T-helper 2 cell treated with Interferon-gamma antibody and Interleukin-4, amounts not matched to agents 5 μg/mL and 100 μg/mL, for 36 hours (primary cell): ENCODE measurements at places on chromosomes 4 and X.

- H3K27ac ChIP-seq: no peak overlapping the region
- H3K4me3 ChIP-seq: no peak overlapping the region
- DNase-seq: no peak
- peaks cover 12% of the 10 kb centered on the region for H3K4me1 ChIP-seq
- H3K36me3 ChIP-seq: peaks cover 19% of the 10 kb centered on the region
Observed at GRCh38 chrX:46645614-46646013, 72.0 kb downstream of the CHST7 start.

DNA sequence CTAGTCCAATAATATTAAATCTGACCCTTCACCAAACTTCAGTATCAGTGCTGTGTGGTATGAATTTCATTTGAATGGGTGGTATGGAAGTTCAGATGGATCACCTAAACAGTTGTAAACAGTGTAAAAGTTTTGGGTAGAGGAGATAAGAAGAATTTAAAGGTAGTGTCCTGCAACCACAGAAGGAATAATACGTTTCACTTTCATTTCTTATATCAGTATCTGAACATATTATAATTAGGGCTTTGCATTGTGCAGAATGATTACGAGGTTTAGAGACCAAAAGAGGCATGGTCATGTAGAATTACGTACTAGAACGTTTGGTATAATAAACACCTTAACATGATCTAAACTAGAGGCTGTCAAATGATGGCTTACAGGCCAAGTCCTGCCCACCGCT lies 116.1 kb downstream of the PDLIM5 start:
- no peak overlapping the region for H3K27ac ChIP-seq
- no peak for DNase-seq
- no peaks in the 10 kb centered on the region for H3K36me3 ChIP-seq
- H3K27me3 ChIP-seq: no peaks in the 10 kb centered on the region
- H3K4me1 ChIP-seq: peaks cover 7% of the 10 kb centered on the region

GRCh38 chr4:4521731-4522130 lies 20.1 kb downstream of the STX18 start:
- DNase-seq: no peak
- no peak overlapping the region for H3K27ac ChIP-seq
- peaks cover 3% of the 10 kb centered on the region for H3K36me3 ChIP-seq
- no peaks in the 10 kb centered on the region for H3K27me3 ChIP-seq
- H3K4me3 ChIP-seq: no peak overlapping the region
- H3K4me1 ChIP-seq: peaks cover 18% of the 10 kb centered on the region

- no peak for DNase-seq
- no peak overlapping the region for H3K4me3 ChIP-seq
- H3K27me3 ChIP-seq: no peaks in the 10 kb centered on the region
- H3K27ac ChIP-seq: no peak overlapping the region
- peaks cover 7% of the 10 kb centered on the region for H3K36me3 ChIP-seq
- H3K4me1 ChIP-seq: no peaks in the 10 kb centered on the region
Observed at GRCh38 chr4:128153800-128154199, 92.7 kb downstream of the LARP1B start.

DNA sequence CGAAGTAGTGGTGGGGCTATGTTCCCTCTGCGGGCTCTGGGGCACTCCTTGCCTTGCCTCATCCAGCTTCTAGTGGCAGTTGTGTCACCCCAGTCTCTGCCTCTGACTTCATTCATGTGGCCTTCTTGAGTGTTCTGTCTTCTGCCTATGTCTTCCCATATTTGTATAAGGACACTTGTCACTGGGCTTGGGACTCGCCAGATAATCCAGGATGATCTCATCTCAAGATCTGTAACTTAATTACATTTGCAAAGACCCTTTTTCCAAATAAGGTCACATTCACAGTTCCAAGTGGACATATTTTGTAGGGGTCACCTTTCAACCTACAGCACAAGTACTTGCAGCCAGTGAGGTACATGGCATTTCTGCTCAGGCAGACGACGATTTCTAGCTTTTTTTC lies 30.3 kb upstream of the CLDN24 start:
- H3K4me3 ChIP-seq: no peak overlapping the region
- no peaks in the 10 kb centered on the region for H3K4me1 ChIP-seq
- H3K27me3 ChIP-seq: peaks cover 2% of the 10 kb centered on the region

DNA sequence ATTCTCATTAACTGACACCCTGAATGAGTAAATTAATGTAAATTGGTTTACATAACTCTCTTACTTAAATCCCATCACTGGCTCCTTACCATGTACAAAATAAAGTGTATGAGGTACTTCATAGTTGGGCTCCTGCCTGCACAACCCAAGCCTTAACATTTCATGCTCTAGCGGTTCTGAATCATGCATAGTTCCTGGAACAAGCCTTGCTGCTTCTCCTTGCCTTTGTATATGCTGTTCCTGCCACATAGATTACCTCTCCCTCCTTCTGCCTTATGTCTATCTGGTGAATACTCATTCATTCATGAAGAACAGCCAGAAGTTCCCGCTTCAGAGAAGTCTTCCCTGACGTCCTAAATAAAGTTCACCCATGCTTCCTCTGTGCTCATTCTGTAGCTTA lies 594.7 kb downstream of the SMARCA1 start:
- H3K4me1 ChIP-seq: no peaks in the 10 kb centered on the region
- no peak overlapping the region for H3K4me3 ChIP-seq
- no peak overlapping the region for H3K27ac ChIP-seq
- no peaks in the 10 kb centered on the region for H3K27me3 ChIP-seq
- H3K36me3 ChIP-seq: no peaks in the 10 kb centered on the region
- DNase-seq: no peak

DNA sequence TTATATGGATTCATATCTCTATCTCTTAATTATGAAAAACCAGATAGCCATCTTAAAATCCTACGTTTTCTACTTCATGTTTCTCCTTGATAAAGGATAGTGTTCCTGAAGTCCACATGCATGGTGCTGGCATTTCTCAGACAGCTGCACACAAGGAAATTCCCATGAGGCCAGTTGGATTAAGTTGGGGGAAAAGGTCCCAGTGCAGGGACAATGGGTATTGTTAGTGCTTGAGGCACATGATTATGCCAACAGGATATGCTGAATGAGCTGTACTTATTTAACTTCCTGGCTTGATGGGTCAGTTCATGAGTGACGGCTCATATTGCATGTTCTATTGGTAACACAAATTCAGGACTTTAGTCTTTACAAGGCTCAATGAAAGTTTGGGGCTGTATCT lies 913.9 kb upstream of the NDST4 start:
- H3K27me3 ChIP-seq: no peaks in the 10 kb centered on the region
- no peaks in the 10 kb centered on the region for H3K4me1 ChIP-seq
- no peak overlapping the region for H3K4me3 ChIP-seq
- no peak overlapping the region for H3K27ac ChIP-seq
- no peaks in the 10 kb centered on the region for H3K36me3 ChIP-seq

DNA sequence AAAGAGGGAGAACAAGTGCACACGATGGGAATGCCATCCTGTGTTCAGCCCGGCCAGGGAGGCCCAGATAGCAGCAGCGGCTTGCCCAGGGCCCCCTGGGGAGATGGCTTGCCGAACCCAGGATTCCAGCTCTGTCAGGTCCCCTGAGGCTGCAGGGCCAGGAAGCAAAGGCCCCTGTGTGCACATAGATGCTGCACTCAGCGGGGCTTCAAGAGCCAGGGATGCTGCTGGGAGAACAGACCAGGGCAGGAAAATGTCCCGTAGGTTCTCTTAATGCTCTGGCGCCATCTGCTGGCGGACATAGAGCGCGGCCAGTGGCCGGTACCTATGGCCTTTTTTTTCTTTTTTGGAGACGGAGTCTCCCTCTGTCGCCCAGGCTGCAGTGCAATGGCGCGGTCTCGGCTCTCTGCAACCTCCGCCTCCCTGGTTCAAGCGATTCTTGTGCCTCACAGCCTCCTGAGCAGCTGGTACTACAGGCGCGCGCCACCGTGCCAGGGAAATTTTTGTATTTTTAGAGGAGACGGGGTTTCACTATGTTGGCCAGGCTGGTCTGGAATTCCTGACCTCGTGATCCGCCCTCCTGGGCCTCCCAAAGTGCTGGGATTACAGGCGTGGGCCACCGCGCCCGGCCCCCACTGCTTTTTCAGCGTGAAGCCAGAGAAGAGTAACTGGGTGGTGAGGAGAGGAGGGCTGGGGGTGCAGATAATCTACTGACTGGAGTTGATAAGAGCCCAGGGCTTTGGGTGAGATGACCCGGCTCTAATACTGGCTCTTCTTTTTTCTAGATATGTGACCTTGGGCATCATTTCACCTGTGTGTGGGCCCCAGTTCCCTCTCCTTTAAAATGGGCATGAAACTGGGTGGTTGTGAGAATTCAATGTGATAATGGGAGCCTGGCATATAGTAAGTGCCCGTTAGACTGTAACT lies 22.5 kb downstream of the MED28 start:
- peak; percentile 54 for DNase-seq
- no peak overlapping the region for H3K4me3 ChIP-seq
- H3K27me3 ChIP-seq: no peaks in the 10 kb centered on the region
- H3K4me1 ChIP-seq: no peaks in the 10 kb centered on the region
- peaks cover 19% of the 10 kb centered on the region for H3K36me3 ChIP-seq
- no peak overlapping the region for H3K27ac ChIP-seq

DNA sequence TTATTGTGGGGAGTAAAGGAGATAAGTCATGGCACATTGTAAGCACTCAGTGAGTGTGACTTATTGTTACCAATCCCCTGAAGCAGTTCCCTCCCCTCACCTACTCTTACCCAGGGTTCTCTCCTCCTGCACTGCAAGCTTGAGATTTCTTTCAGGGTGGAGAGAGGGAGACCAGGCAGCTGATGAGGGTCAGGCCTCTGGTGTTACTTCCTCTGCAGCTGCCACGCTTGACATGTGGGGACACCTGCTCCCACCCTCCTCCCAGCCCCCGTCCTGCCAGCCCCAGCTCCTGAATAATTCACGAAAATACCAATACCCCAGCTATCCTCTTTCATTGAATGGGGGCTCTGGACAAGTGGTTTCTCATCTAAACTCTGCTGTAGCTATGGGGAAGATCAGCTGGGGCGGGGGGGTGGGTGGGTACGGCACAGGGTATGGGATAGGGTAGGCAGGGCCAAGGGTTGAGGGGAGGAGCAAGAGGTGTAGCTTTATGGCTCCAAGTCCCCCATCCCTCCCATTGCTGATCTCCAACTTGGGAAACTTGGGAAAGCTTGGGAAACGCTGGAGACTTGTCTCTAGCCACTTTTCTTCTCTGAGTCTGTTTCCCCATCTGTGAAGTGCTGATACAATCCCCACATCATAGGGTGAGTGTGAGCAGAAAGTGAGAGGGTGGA lies 148.5 kb upstream of the PJA1 start:
- no peak overlapping the region for H3K4me3 ChIP-seq
- no peak overlapping the region for H3K27ac ChIP-seq
- no peak for DNase-seq
- H3K27me3 ChIP-seq: no peaks in the 10 kb centered on the region
- H3K36me3 ChIP-seq: no peaks in the 10 kb centered on the region

DNA sequence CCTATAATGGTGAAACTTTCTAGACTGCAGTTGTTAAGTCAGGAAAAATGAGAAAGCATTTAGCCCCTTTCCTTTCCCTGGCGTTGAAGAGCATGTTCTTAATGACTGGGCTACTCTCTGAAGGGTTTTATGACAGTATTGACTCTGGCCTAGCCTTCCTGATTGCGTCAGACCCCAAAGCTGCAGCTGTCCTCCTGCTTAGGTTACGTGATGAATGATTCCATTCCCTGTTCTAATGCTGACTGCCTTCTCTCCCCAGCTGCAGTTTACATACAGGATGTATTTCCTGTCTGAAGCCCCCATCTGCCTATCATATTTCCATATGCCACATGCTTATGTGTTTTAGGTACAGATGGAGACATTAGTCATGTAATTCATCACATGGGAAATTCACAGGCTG lies 105.8 kb upstream of the EGFL6 start:
- H3K4me1 ChIP-seq: peaks cover 3% of the 10 kb centered on the region
- peaks cover 2% of the 10 kb centered on the region for H3K36me3 ChIP-seq
- H3K27me3 ChIP-seq: no peaks in the 10 kb centered on the region

- H3K27ac ChIP-seq: no peak overlapping the region
- H3K4me1 ChIP-seq: no peaks in the 10 kb centered on the region
- peaks cover 48% of the 10 kb centered on the region for H3K27me3 ChIP-seq
- no peaks in the 10 kb centered on the region for H3K36me3 ChIP-seq
- DNase-seq: no peak
Observed at GRCh38 chr4:1002131-1002630, 9.0 kb upstream of the SLC26A1 start.

DNA sequence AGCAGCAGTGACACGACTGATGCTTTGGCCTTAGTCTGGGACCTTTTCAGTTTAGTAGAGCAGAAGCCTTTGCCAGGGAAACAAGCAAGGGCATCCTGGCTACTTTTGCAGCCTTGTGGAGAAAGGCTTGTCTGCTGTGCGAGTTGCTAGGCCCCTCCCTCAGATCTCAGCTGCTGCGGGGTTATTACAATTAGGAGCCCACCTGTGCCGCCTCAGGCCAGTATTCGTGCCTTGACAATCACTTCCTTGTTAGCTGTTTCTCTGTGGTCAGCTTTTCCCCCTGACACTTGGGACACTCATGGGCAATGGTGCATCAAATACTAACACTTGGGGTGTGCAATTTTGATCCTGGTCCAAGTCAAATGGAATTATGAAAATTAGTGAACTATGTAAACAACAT lies 67.9 kb downstream of the SH2D1A start:
- H3K27ac ChIP-seq: no peak overlapping the region
- no peak for DNase-seq
- H3K36me3 ChIP-seq: no peaks in the 10 kb centered on the region
- peaks cover 4% of the 10 kb centered on the region for H3K4me1 ChIP-seq
- H3K4me3 ChIP-seq: no peak overlapping the region

DNA sequence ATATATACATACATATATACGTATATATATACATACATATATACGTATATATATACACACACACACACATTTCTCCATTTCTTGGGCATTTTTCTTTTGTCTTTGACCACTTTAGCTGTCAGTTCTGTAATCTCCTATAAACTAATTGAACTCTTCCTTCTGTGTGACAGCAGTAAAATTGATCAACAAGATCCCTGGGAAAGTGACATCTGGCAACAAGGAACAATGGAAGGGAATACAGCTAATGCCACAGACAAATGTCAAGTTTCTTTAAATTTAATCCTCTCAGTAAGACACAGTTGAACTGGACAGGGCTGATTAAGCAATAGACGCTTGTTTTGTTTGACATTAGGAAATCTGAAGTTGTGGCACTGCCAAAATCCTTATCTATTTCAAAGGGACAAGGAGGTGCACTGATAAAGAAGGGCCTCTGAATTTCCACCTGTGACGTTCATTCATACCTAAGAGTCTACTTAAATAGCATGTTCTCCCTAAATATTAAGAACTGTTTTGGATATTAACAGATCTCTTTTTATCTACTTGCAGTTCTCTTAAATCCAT lies 126.9 kb downstream of the RNF150 start:
- H3K27me3 ChIP-seq: no peaks in the 10 kb centered on the region
- H3K4me3 ChIP-seq: no peak overlapping the region
- H3K27ac ChIP-seq: no peak overlapping the region
- H3K4me1 ChIP-seq: no peaks in the 10 kb centered on the region

- H3K4me1 ChIP-seq: no peaks in the 10 kb centered on the region
- H3K4me3 ChIP-seq: no peak overlapping the region
- no peaks in the 10 kb centered on the region for H3K36me3 ChIP-seq
- no peak overlapping the region for H3K27ac ChIP-seq
- no peak for DNase-seq
Observed at GRCh38 chrX:45668686-45669443, 468.2 kb upstream of the DIPK2B start.
